ENCODE measurements at places on chromosomes 7 and 10.

DNA sequence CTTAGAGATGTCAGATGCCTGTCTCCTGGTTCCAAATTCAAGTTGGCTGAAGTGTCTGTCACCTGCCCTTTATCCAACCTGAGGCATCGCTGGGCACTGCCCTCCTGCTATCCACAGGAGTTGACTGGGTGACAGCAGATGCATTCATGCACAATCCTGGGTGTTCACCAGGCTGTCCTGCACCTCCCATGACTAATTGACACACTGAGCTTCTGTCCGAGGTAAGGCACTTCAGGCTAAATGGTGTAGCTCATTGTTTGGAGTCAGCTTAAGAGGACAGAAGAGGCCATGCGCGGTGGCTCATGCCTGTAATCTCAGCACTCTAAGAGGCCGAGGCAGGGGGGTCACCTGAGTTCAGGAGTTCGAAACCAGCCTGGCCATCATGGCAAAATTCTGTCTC lies 2.4 kb downstream of the UCMA start:
- DNase-seq = no peak

- DNase-seq = no peak
Measured at GRCh38 chr7:13982940-13983677, 6.4 kb downstream of the ETV1 start.

DNA sequence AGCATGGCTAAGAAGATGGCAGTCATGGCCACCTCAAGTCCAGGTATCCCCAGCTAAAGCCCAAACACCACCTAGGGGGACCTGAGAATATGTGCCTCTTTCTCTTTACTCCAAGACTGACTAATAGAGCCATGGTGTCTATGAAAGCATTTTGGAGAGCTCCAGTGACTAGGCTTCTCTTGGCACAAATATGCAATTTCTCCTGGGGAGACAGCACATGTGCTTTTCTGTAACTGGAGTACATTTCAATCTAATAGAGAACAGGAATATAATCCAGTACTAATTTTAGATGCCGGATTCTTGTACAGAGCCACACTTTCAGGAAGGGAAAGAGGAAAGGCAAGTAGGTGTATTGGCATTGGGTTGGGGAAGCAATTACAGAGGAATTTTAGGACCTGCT lies 260.1 kb downstream of the BMPER start:
- no peak for DNase-seq

DNA sequence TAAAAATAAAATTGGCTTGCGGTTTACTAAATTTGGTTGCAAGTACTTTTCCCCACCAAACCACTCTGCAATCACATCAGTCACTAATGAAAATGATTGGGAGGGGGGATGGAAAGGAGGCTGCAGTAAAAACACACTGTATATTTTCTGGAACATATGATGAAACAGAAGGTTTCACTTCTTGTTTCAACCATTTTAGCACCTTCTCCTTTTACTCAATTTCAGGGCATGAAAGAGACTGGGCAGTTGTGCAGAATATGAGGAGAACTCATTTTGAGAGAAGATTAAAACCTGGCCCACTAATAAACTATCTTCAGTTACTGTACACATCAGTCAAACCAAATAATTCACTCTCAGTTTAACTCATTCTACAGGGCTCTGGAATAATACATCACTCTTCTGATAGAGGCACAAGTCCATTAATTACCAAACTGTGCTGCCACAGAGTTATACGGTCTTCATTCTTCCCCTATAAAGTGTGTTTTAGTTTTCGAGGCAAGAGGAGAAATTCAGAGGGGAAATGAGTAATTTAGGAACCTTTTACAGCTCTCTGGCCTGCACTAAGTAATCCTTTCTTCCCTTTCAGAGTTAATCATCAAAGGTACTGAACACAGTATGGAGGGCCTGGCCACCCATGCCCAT lies 25.5 kb downstream of the JAZF1 start:
- DNase-seq = peak; percentile 40

DNA sequence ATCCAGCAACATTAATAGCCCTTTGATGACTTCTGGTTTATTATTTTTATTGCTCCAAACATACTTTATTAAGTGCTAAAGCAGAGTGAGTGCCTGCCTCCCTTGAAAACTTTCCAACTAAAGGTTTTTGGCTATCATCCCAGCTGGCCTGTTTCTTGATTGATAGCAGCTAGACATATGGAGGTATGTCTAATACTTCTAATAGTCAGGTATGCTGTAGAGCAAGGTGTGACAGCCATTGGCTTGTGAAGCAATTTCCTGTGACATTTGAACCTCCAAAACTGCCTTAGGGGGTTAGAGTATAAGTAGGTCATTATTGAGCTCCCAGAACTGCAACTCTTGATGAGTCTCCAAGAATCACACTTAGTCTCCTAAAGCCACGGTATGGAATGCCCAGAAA lies 55.8 kb downstream of the LOXL4 start:
- no peak for DNase-seq

DNA sequence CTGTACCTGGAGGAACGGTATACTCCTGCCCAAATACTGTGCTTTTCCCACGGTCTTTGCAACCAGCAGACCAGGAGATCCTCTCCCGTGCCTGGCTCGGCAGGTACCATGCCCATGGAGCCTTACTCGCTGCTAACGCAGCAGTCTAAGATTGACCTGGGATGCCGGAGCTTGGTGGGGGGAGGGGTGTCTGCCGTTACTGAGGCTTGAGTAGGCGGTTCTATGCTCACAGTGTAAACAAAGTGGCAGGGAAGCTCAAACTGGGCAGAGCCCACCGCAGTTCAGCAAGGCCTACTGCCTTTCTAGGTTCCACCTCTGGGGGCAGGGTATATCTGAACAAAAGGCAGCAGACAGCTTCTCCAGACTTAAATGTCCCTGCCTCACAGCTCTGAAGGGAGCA lies 22.7 kb downstream of the VPS41 start:
- DNase-seq = no peak

DNA sequence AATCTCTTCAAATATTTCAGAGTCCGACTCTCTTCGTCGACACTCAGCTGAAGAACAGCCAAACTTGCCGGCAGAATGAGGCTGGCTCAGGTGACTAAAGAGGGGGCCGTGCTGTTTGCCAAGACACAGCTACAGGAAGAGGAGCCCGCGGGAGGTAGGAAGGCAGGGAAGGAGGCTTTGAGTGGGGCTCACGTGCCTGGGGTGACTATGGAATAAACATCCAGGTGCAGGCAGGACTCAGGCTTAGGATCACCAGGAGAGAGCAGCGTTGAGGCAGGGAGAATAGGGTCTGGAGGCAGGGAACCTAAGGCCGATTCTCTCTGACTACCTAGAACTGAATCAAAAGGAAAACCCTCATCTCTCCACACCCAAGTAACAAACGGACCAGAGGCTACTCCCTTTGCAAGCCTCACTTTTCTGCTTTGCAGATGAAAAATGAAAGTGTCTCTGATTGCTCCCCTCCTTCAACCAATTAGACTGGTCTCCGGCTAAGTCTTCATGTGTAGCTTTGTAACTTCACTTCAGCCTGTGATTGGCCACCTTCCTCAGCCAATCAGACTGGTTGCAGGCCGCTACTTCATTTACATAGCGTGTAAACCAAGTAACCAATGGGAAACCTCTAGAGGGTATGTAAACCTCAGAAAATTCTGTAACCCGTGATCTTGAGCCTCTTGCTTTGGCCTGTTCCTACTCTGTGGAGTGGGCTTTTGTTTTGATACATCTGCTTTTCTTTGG lies 19.7 kb upstream of the BNIP3 start:
- DNase-seq = no peak

GRCh38 chr10:89591796-89592271 lies 53.2 kb downstream of the PANK1 start:
- DNase-seq = no peak

DNA sequence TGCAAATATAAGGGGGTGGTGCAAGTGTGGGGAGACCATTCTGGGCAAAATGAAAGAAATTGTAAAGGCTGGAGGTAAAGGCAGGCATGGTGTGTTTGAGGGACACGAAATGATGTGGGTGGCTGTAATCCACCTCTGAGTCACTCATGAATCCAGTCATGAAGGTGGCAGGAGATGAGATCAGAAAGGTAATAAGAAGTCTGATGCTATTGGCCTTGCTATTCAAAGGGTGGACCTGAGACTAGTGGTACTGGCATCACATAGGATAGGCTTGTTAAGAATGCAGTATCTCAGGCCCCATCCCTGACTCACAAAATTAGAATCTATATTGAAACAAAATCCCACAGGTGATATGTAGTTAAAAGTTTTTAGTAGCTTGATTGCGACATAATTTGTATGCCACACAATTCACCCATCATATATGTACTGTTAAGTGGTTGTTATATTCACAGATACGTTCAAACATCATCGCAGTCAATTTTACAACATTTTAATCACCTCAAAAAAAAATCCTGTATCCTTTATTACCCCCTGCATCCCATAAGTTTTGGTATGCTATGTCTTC lies 85.6 kb downstream of the ST8SIA6 start:
- DNase-seq = no peak

GRCh38 chr10:18203471-18203870 lies 63.2 kb downstream of the CACNB2 start:
- no peak for DNase-seq

DNA sequence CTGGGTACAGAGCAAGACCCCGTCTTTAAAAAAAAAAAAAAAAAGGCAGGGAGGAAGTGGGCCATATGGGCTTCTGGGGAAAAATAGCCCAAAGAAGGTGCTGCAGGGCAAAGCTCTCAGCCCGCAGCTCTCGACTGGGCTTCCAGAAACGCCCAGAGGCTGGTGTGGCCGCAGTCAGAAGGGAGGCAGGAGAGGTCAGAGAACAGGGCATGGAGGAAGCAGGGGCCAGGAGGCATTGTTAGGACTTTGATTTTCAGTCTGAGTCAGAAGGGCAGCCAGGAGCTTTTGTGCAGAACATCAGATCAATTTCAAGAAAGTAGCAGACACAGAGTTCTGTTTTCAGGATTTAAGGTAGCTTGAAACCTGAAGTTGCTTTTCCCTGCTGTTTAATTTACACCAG lies 35.3 kb upstream of the CYTH3 start:
- no peak for DNase-seq

DNA sequence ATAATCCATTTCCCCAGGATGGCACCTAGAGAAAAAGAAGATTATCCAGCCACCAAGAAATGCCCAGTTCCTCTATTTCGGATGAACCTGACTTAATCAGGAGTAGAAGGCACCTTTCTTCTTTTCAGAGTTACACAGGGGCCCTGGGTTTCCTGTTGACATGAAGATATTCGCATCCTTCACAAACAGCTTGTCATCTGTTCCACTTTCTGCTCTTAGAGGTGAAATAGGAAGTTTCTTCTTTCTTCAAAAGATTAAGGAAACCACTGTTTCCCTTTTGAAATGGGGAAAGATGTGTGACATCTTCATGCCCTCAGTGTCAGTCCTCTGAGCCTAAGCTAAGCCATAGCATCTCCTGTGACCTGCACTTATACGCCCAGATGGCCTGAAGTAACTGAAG lies 39.1 kb upstream of the RAB18 start:
- no peak for DNase-seq
